NCI-H526 (cell line): ENCODE measurements at places on chromosomes 5 and 9.
A peak's percentile ranks its signal among the peaks of the same experiment; 100 is the strongest.

DNA sequence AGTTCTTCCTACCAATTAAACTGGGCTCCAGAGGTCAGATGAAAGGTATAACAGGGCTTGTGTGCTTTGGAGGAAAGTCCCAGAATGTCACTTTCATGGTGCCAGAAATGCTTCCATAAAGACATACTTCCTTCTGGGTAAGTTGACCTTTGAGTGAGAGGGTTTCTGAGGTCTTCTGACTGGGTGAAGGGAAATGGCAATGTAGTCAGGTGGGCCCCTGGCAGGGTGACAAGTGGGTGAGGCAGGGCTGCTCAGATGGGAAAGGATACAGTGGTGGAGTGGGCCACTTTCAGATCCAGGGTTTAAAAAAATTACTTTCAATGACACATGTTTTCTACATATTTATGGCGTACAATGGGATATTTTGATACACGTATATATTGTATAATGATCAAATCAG, 136.5 kb upstream of the PITX1 start:
- no peak for DNase-seq

GRCh38 chr9:6899274-6899673, 141.5 kb downstream of the KDM4C start:
- no peak for DNase-seq

- no peak for DNase-seq
Observed at GRCh38 chr9:34341659-34342295, 12.4 kb downstream of the NUDT2 start.

DNA sequence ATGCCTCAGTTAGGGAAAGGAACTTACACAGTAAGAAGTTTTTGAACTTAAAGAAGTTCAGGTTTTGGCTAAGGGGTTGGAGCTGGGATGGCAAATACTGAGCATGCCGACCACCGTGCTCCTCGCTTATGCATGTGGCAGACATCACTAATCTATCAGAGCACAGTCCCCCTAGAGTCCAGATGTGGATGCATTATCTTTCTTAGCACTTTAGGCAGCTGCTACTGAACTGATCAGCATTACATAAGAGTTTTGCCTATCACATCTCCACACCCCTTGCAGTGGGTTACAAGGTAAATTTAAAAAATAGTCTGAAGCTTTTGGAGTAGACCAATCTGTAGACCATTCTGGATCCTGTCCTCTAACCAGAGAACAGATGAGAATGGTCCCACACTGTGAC, 22.4 kb downstream of the MACIR start:
- DNase-seq, result no peak

GRCh38 chr5:23437011-23437410, 70.4 kb upstream of the PRDM9 start:
- no peak for DNase-seq

DNA sequence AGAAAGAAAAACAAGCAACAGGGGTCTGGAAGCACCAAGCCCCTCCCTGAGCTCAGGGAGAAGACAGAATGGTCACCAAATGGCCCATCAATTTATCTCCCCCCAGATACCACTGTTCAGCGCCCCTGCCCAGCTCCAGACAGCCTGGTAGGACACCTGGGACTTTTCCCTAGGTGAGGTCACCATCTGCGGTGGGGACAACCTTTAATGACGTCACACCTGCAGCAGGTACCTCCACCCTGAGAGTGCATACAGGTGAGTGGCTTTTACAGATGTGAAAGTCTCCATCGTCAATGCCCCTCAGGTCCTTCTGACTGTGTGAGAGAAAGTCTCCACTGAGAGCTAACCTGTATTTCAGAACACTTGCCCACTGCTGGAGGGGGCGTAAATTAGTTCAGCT, 34.3 kb upstream of the LAMC3 start:
- no peak for DNase-seq

DNA sequence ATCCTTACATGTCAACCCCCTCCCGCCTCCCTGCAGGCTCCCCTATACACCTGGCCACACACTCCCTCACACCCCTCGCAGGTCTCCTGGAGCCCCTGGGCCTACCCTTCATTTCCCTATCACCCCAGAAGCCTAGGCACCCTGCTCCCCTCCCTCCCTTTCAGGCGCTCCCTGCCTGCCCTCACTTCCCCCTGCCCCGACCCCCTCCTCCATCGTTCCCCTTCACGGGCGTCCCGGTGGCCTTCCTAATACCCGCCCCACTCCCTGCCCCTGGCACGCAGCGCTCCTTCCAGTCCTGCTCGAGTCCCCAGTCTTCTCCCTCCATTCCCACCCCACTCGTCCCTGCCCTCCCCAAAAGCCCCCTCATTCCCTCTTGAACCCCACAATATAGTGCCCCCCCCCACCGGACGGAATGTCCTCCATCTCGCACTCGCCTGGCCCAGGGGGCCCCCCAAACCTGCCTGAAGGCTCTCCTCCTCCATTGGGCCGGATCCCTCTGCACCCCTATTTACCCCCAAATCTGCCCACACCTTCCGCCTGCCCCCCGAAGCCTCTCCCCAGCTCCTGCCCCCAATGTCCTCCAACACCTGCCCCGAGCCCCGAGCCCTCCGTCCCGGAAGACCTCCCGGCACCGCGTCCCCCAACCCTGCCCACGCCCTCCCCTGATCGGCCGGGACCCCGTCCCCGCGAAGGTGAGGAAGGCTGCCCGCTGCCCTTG, 746 bp downstream of the STRBP start:
- no peak for DNase-seq

GRCh38 chr9:136857166-136857565, 5.0 kb downstream of the MAMDC4 start:
- DNase-seq, result no peak

- DNase-seq, result peak; percentile 15
Observed at GRCh38 chr9:98191671-98192502, 550 bp downstream of the CORO2A start.

- no peak for DNase-seq
Observed at GRCh38 chr9:93617273-93617672, 40.9 kb downstream of the PHF2 start.

- DNase-seq, result no peak
Observed at GRCh38 chr9:6733831-6734230, 23.9 kb upstream of the KDM4C start.

DNA sequence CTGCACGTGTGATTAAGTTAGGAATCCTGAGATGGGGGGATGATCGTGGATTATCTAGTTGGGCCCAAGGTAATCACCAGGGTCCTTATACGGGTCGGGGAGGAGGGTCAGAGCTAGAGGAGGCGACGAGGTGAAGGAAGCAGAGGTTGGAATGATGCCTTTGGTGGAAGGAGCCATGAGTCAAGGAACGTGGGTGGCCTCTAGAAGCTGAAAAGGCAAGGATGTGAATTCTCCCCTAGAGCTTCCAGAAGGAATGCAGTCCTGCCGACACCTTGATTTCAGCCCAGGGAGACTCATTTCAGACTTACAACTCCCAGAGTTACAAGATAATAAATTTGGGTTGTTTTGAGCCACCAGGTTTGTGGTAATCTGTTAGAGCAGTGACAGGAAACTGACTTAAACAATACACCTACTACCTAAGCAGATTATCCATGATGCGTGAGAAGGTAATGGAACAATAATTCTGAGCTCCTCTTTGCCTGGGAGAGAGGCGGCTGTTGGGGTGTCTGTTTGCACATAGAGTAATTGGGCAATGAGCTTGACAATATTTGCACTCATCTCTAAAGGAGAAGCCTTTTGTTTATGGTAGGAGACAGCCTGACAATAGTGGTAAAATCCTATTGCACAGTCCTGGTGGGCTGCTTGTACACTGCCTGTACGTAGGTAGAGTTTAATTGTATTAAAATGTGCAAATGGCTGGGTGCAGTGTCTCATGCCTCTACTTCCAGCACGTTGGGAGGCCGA, 129.3 kb upstream of the IER5L start:
- DNase-seq, result no peak

DNA sequence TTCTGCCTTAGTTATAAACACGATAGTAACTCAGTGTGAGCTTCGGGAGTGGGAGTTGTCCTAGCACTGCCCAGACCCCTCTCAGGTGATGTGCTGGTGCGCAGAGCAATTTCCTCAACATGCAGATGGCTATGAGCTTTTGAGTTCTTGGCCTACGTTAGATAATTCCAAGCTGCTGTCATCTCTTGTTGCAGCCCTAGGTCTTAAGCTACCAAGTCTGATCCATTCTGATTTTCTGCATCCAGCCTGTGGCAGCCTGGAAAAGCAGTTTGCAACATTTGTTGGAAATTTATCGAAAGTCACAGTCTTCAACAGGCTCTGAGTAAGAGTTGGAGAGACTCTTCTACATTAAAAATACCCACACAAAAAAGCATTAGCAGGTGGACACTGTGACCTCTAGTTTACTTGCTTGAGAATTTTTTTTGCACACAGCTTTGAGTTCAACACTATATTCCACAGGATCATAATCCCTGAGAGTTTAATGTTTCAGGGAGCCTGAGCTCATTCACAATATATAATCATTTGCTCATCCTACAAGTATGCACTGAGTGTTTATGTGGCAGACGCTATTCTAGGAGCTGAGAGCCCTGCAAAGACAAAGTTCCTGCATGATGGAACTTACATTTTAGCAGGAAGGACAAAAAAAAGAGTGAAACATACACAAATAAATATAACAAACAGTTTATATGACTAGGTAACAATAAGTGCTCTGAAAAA, 91.6 kb downstream of the UBE2QL1 start:
- DNase-seq, result no peak

- no peak for DNase-seq
Observed at GRCh38 chr5:158545949-158546530, 553.7 kb downstream of the EBF1 start.

DNA sequence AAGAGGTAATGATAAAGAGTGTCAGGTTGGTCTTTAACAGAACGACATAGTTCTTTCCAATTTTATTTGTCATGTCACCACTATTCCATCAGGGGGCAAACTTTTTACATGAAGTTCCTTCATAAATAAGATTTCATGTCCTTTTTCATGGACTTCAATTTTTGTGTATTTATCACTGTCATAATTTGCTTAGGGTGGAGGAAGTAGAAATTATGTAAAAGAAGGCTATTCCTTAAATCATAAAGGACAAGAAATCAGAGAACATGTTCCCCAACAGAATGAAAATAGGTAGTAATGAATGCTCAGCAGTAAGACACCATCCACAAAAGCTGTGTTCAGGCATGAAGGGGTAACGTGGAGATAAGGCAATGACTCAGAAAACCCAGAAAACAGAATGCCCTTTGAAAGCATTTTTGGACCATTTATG, 72.7 kb downstream of the ZFAND5 start:
- DNase-seq, result no peak

DNA sequence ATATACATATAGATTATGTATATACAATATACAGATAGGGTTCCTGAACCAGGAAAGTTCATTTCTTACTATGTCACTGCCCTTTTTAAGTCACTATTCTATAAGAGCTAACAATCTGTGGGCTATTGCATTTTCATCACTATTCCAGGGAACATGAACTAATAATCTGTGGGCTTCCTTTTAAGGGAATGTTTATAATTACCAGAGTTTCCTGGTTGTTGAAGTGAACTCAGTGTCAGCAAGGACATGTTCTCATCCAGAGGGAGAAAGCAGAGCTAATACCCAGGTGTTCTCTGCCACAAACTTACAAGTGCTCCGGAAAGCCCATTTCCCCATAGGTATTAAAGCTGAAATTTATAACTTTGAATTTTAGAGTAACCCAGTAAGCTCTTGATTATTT, 69.6 kb downstream of the CWC27 start:
- no peak for DNase-seq

- no peak for DNase-seq
Observed at GRCh38 chr9:37292896-37293295, 129.6 kb upstream of the GRHPR start.

DNA sequence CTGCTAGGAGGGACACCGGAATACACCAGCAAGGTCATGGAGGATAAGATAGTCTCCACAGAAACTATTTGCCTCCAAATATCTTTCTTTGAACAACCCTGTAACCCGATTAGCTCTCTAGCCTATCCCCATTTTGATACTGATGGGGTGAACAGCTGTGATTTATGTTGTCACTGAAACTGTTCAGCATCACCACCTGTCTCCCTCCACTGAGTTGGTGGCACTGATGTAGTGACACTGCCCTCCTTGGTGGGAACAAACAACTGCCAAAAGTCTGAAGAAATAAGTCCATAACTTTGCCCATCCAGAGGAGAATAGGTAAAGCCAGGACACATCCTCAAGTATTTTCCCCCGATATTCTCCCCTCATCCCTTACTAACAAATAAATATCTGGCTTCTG, 24.3 kb upstream of the KCNV2 start:
- no peak for DNase-seq

GRCh38 chr5:88882276-88883038, 527 bp downstream of the MEF2C start:
- no peak for DNase-seq

DNA sequence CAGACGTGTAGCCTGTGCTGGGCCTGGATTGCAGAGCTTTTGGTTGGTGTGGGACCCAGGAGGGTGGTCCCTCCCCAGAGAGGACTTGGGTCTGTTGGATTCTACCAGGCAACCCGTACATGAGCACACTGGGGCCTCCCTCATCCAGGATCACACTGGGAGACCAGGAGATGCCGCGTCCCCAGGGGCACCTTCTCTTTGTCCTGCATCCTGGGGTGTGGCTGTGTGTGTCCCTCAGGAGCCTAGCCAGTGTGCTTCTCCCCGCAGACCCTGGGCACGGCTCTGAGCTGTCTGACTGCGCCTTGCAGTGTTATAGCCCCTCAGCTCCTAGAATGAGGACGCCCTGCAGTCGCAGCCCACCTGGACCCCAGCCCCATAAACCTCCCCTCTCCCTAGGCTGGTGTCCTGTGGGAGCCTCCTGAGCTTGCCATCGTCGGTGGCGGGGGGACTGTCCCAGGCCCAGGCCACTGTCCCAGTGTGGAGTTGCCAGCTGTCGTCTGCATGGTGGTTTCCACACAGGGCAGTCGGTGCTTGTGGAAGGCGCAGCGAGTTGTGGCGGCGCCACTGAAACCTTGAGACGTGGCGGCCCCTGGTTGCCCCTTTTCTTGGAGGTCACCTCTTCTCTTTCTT, 27.6 kb downstream of the CEP72 start:
- DNase-seq, result no peak

- DNase-seq, result no peak
Observed at GRCh38 chr9:107504585-107505455, 15.3 kb upstream of the KLF4 start.

DNA sequence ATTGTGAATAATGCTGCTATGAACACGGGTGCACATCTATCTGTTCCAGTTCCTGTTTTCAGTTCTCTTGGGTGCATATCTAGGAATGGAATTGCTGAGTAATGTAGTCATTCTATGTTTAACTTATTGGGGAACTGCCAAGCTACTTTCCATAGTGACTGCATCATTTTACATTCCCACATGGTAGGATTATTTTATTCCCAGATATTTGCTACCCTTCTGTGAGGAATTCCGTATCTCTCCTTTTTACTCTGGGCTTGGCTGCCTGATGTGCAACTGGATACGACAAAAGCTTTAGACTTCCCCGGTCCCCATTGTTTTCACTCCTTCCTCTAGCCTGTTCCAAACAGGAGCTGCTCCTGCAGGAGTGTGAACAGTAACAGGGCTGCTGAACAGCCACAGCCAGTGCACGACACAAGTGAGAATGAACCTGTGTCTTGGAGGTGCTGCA, 7.2 kb downstream of the TAS2R1 start:
- DNase-seq, result no peak
